Fibroblast of skin of right biceps (primary cell): ENCODE measurements at places on chromosomes 16 and 17.

DNA sequence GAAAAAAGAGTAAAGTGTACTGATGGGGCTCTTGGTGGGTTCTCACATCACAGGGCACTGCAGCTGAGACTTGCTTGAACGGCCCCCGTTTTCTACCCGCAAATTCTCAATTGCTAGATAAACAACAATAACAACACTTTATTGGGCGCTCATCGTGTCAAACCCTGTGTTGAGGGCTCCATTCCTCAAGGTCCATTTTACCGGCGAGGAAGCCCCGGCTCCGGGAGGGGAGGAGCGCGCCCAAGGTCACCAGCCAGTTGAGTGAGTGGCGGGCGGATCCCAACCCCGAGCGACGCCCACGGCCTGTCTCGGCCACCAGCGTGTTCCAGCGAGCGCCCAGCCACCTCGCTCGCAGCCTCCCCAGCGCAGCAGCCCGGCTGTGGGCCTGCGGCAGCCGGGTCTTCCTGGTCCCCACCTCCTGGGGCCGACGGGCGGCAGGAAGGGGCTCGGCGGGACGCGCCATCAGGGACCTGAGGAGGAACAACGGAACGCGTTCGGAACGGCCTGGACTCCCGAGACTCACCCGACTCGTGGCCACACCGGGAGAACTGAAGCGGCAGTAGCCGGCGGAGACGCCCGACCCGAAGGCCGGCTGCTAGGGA lies 373 bp downstream of the CMC2 start:
- DNase-seq: peak; percentile 41

- DNase-seq: no peak
Observed at GRCh38 chr16:68472581-68472980, 24.3 kb upstream of the SMPD3 start.

- DNase-seq: no peak
Observed at GRCh38 chr16:69005641-69006355, 99.7 kb upstream of the HAS3 start.

DNA sequence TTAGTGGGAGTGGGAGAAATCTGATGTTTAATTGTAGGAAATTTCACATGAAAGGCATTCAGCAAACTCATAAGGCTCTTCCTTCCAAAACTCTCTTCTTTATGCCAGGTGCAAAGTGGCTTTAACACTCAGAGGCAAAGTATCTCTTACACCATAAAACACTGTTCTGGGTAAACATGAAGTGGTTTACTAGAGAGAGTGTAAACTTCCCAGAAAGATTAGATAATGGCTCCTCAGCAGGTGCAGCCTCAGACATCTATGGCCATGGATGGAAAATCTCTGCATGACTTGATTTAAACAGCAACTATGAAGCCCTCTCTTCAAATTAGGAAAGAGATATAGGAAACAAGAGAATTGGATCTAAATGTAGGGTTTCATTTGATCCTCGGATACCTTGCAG lies 583.1 kb upstream of the SALL1 start:
- DNase-seq: no peak

DNA sequence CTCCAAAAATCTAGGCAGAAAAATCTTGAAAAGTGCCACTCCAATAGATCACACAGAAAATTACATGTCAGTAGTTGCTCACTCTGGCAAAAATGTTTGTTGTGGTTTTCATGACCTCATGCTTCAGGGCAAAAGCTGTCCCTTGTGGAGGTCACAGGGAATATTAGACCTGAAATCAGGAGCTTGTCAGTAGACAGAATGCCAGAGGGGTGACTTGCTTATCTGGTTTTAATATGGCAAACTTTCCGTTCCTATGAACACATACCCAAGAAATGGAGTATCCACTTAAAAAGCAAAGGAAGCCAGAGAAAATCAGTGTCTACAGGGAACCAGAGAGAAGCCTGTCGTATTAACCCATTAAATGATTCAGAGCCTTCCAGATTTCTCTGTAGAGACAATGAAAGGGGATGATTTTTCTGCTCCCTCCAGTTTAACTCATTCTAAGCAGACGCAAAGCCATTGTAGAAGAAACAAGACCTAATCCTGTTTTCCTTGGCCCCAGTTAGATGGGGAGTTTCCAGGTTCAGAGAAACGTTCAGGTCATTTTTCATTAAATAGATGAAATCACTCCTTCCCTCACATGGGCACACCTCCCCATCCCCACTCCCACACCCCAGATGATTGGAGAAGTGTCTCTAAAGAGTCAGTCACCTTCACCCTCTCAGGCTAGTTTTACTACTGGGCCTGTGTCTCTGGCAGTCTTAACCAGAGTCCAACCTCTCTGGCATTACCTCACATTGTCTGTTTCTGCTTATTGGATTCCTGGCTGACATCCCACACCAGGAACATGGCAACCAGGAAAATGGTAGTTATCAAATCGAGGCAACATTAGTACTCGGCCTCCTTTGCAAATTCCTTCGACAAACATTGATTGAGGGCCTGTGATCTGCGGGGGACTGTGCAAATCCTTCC lies 6.0 kb downstream of the SOX9 start:
- DNase-seq: peak; percentile 85

GRCh38 chr17:18028114-18028951 lies 10.6 kb downstream of the ATPAF2 start:
- DNase-seq: no peak

DNA sequence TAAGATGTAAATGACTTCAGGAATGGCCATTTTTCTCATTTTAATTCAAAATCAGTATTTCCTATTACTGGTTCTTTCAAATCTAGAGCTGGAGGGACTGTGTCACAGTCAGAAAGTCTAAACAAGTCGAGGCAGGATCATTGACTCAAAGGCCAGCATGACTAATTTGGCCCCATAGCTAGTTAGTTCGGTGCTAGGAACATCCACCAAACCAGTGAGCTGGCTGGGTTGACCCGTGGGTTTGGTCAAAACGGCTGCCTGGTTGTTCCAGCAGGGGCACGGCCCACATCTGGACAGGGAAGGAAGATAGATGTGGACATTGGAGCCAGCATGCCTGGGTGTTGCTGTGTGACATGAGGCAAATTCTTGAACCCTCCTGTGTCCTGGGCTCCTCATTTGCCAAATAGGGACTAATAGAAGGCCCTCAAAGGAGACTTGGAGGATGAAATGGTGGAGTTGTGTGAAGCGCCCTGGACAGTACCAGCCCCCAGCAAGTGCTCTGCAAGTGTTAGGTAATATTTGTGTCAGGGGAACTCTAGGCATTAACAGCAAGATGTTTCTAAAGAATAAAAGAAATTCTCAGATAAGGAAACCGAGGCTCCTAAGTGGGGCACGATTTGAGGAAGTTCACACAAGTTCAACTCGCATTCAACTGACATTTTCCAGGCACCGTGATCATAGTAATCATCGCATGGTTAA lies 46.2 kb downstream of the MEOX1 start:
- no peak for DNase-seq

GRCh38 chr16:54444851-54445458 lies 158.4 kb upstream of the IRX3 start:
- peak; percentile 75 for DNase-seq

- DNase-seq: no peak
Observed at GRCh38 chr17:74288785-74289184, 14.8 kb downstream of the DNAI2 start.

DNA sequence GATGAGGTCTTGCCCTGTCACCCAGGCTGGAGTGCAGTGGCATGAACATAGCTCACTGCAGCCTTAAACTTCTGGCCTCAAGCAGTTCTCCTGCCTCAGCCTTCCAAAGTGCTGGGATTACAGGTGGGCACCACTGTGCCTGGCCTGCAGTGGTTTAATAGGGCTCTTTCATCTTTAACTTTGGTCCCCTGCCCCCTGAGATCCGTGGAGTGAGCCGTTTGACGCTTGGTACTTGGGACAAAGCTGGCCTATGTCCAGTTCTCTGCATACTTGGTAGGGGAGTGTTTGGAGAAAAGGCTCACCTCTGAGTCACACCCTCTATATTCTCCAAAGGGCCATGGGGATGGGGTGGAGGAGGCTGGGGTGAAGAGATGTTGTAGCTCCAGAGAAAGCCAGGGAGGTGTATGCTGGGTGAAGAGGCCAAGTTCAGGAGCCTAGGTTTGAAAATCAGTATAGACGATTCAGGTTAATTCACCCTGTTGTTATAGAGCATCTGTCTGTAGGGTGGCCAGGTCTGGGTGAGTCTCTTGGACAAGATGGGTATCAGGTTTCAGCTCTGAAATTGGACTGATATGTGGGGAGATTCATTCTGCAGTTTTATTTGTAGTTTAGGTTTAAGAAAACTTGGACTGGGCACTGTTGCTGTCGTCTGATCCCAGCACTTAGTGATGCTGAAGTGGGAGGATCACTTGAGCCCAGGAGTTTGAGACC lies 17.6 kb downstream of the ABCC1 start:
- peak; percentile 86 for DNase-seq

DNA sequence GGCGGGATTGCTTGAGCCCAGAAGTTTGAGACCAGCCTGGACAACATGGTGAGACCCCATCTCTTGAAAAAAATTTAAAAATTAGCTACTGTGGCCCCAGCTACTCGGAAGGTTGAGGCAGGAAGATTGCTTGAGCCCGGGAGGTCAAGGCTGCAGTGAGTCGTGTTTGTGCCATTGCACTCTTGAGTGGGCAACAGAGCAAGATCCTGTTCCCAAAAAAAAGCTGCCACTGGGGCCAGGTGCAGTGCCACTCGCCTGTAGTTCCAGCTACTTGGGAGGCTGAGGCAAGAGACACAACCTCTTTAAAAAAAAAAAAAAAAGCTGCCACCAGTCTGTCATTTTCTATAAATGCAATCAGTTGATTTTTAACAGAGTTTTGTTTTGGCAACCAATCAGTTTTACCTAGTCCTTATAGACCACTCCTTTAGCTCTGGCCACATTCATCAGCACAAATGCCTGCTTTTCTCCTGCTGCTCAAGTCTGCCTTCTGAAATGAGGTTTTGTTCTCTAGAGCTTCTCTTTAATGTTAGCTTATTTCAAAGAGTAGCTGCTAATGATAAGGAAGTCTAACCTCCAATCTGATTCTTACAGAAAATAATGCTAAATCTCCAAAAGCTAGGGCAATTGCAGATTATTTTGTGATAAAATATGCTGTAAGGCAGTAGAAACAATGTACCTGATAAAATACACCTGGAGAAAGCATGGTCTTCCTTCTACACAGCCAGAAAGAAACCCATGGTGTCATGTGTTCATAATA lies 64.8 kb downstream of the TUBD1 start:
- no peak for DNase-seq

- no peak for DNase-seq
Observed at GRCh38 chr17:48491527-48492273, 39.1 kb downstream of the HOXB1 start.

- DNase-seq: peak; percentile 98
Observed at GRCh38 chr17:927611-928461, 51.7 kb downstream of the NXN start.

GRCh38 chr16:59205403-59205802 lies 471.3 kb upstream of the GOT2 start:
- no peak for DNase-seq

DNA sequence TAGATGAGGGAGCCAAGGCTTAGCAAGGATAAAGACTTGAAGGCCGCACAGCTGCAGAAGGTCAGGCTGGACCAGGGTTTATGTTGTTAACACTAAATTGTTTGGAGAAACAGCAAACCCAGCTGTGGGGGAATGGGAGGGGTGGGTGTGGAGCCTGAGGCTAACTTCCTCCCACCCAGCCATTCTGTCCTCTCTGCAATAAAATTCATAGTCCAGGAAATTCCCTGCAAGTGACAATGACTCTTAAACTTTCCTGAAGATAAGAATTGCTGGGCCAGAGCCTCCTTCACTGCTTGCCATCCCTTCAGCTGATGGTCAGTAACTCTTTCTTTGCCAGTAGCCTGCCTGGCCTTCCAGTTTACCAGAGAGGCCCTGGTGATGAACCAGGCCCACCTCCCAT lies 19.4 kb upstream of the ATP5MC1 start:
- DNase-seq: no peak

DNA sequence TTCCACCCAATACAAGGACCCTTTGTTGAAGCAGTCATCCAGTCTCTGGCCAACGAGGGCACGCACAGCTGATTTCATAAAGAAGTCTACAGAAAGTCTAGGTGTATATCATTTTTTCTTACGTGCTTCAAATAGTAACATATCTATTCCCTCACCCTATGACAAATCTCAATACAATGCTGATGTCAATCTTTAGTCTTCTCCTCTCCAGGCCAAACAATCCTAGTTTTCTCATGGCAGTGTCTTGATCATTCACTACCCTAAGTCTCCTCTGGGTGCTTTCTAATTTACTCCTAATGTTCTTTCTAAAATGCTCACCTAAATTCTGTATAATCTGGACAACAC lies 92.6 kb downstream of the CACNG1 start:
- DNase-seq: peak; percentile 56

- DNase-seq: no peak
Observed at GRCh38 chr17:8148560-8148959, 3.6 kb downstream of the PER1 start.

DNA sequence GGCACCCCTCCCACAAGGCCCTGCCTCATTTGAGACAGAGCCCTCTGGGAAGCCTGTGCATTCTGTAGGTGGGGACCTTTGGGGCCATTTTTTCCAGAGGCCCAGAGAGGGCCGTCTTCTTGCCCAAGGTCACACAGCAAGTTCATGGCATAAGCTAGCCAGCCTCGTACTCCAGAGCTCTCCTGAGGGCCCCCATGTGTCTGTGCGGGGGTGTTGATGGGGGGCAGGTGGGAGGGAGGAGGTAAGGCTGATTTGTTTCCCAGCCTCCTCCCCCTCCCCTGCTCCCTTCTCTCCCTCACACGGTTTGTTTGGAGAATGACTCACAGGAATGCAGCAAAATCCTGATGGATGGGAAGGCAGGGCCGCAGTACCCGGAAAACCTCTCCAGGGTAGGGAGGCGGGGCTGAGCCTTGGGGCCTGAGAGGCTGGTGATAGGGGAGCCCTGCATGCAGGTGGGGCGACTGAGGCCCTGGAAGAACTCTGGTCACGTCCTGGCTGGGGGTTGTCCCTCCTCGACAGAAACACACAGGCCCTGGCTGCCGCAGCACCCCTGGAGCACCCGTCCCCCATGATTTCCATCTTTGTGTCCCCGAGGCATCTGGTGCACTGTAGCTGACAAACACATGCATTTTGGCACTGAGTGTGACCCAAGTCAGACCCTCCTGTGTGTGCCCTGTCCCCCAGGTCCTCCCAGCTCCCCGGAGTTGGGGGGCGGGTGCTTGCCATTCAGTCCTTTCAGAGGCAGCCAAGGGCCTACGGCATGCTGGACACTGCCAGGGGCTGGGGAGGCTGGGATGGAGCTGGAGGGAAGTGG lies 29.7 kb downstream of the RAI1 start:
- DNase-seq: peak; percentile 94
